ENCODE measurements at places on chromosomes 2 and 18.

GRCh38 chr2:134148172-134148571 is 105.7 kb upstream of the MGAT5 start:
- DNase-seq, result no peak

DNA sequence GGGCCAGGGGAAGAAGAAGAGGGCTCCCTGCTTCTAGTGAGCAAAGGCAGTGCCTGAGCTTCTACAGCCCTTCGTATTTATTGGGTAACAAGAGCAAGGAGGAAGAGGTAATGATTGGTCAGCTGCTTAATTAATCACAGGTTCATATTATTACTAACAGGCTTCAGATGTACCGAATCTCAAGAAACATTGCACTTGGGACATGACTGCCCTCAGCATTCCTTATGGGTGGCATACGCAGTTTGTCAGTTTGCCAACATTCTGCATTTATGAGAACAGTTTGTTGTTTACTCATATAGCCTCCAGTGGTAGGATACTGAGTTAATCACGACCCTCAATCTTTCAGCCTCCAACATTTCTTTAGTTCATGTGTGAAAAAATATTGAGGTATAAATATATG is 84.5 kb downstream of the HIBCH start:
- DNase-seq, result no peak

DNA sequence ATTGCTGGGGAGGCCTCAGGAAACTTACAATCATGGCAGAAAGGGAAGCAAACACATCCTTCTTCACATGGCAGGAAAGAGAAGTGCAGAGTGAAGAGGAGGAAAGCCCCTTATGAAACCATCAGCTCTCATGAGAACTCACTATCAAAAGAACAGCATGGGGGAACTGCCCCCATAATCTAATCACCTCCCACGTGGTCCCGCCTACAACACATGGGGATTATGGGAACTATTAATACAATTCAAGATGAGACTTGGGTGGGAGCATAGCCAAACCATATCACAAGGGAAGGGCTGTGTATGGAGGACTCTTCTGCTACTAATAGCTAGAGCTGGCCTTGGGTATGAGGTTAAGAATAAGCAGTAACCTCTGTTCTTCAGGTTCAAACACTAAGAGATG is 8.8 kb upstream of the SETBP1 start:
- no peak for DNase-seq

DNA sequence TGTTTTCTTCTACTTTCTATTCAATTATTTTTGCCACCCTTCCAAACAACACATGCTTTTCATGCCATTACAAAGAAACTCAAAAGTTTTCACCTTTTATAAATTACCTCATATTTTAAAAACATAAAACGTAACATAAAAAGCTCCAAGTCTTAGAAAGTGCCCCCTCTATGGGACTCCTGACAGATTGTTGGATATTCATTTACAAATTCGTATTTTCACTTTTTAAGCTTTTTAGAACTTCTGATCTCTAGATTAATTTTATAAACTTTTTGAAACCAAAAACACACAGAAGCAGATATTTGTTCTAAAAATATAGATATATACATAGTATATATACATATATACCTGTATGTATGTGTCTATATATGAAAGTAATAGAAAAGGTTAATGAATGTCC is 1.5 kb downstream of the COL5A2 start:
- DNase-seq, result no peak

- DNase-seq, result no peak
Measured at GRCh38 chr2:98385050-98385699, 38.9 kb downstream of the CNGA3 start.

GRCh38 chr2:232225895-232226294 is 152.7 kb upstream of the ALPP start:
- no peak for DNase-seq

DNA sequence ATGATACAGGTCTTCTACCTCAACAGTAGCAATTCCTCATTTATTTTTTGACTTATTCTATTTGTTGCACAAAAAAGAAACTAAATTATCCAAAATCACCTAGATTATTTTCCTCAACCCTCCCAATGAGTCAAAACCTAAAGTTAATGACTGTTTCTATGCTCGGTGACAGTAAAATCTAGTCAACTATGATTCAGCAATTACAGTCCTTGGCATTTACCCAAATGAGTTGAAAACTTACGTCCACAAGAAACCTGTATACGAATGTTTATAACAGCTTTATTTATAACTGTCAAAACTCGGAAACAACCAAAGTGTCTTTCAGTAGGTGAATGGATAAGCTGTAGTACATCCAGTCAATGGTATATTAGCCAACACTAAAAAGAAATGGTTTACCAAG is 439.3 kb downstream of the CBLN2 start:
- DNase-seq, result no peak

DNA sequence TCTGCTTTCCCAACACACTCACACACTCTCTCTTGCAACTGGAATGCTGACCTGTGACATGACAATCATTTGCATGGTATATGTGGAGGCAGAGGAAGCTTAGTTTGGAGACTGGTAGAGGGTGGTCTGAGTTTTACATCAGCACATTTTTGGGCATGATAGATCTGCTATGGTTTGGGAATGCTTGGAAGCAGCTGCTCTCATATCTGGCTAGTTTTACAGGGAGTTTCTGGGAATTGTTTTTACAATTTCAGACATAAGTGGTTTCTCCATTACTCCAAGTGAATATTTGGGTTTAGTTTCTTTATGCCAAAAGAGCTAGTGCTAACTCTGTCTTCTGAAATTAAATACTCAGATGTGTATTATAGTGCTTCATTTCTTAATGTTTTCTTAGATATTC is 977.6 kb downstream of the SUCLG1 start:
- no peak for DNase-seq

- no peak for DNase-seq
Measured at GRCh38 chr2:45945302-45945717, 293.8 kb downstream of the PRKCE start.

- no peak for DNase-seq
Measured at GRCh38 chr2:223897669-223898330, 47.3 kb downstream of the WDFY1 start.

- DNase-seq, result no peak
Measured at GRCh38 chr2:96789245-96789617, 26.8 kb upstream of the CNNM3 start.

- DNase-seq, result no peak
Measured at GRCh38 chr2:287911-288757, at the start of gene ALKAL2. TSS of gene ALKAL2 (minus strand) at chr2:288091. CDS start at chr2:287835, 256 bp downstream.

DNA sequence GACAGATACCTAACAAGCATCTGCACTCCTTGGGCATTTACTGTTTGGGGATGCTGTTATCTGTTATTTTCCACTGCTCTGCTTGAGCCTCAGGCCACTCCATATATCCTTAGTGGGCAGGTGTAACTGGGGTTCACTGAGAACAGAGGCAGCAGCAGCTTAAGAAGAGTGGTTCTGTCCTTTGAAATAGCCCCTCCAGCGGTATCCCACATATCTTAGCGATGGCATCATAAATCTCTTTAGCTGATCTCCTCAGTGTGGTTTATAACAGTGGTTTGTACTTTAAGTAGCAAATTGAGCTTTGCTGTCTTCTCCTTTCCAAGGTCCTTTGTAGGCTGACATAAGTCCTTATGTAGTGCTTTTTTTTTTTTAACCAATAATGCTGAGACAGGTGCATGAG is 79.7 kb upstream of the RPRM start:
- no peak for DNase-seq

- DNase-seq, result no peak
Measured at GRCh38 chr2:59383473-59383872, 1142.3 kb upstream of the FANCL start.

DNA sequence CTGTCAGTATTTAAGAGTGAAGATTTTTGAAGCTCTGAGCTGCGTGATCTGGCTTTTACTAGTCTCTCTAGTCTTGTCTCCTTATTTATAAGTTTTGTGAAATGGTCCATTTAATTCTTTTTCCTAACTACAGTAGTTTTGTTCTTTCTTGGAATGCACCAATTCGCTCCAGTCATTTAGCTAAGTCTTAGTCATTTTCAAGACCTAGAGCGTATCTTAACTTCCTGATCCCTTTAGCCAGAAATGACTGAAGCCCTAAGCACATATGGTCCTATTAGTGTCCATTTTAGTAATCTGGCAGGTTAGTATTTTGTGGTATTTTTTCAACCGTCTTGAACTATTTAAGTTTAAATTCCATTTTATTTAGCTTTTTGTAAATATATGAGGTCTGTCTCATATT is 3.6 kb downstream of the BIRC6 start:
- no peak for DNase-seq

GRCh38 chr2:28228434-28228995 is 164.1 kb upstream of the FOSL2 start:
- DNase-seq, result no peak

DNA sequence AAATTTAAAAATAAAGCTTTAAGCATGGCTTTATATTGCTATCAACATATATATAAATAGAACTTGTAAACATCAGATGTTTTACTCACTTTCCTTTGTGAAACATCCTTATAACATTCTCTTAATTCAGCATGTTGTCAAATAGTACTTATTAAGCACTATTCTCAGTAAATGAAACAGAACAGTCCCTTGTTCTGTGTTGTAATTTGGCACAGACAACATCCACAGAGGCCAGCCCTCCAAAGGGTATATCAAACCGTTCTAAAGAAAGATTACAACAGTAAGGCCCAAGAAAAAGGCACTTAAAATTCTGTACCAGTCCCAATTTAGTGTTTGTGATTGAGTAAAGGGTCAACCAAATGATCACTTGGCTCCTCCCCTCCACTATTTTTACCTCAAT is 46.0 kb downstream of the GAREM1 start:
- DNase-seq, result no peak

GRCh38 chr2:217091531-217091930 is 231.7 kb upstream of the TNP1 start:
- DNase-seq, result no peak

GRCh38 chr2:118710481-118710880 is 137.0 kb downstream of the EN1 start:
- no peak for DNase-seq

DNA sequence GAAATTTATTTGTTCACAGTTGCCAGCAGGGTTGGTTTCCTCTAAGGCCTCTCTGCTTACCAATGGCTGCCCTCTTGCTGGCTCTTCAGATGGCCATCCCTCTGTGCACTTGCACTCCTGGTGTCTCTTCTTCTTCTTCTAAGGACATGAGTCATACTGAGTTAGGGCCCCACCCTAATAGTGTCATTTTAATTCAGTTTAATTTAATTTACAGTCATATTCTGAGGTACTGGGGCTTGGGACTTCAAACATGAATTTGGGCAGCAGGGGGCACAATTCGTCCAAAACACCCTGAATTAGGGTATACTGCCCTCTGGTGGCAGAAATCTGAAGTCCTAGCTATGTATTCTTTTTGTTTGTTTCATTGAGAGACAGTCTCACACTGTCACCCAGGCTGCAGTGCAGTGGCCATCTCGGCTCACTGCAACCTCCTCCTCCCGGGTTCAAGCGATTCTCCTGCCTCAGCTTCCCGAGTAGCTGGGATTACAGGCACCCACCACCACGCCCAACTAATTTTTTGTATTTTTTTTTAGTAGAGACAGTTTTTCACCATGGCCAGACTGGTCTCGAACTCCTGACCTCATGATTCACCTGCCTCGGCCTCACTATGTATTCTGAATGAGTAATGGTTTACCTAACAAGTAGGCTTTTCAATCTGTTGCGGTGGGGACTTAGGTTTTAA is 19.8 kb downstream of the SLC4A1AP start:
- no peak for DNase-seq

DNA sequence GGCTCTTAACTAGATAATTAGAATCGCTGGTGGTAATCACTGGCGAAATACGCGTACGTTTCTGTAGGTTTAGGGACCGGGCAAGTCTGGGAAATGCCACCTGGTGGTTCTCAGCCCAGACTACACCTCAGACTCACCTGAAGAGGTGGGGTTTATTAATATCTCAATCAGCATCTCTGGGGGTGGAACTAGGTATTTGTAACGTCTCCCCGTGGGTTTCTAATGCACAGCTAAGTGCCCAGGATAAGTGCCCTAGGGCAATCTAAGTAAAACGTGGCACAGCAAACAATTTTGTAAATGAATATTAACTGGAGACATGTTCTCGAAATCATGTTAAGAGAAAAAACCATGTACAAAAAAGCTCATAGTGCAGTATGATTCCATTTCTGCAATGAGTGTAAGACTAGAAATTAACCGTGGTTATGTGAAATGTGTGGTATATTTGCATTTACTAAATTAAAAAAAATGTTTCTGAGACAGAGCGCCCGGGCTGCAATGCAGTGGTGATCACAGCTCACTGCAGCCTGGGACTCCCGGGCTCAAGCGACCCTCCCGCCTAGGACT is 760 bp upstream of the CNOT11 start:
- no peak for DNase-seq

GRCh38 chr18:3960142-3960541 is 495.0 kb downstream of the DLGAP1 start:
- DNase-seq, result no peak

- no peak for DNase-seq
Measured at GRCh38 chr2:68506170-68506569, 38.8 kb downstream of the APLF start.

- DNase-seq, result no peak
Measured at GRCh38 chr2:59744436-59744835, 809.0 kb downstream of the BCL11A start.

DNA sequence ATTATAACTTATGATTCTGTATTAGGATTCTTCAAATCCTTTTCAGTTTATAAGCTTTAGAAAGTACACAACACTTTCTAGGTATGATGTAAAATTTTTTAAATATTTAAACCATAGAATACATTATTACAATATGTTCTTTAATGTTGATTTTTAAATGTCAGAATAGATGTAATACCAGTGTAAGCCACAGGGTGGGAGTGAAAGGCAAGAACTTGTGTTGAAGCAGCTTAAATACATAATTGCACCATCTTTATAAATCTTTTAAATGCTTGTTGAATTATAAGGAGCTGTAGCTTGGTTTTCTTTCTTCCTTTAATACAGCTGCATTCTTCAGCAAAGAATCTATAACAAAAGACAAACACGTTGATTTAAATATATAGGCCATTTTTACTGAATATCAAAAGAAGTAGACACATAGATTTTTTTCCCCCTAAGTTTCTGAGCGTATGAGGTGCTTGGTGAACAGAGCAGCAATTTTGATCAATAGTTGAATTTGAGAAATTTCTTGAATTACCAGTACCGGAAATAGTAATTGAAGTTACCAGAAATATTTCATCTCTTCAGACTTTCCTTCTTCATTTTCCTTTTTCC is 63.0 kb downstream of the TANK start:
- DNase-seq, result no peak

- no peak for DNase-seq
Measured at GRCh38 chr2:84896567-84896966, 8.9 kb upstream of the TMSB10 start.

DNA sequence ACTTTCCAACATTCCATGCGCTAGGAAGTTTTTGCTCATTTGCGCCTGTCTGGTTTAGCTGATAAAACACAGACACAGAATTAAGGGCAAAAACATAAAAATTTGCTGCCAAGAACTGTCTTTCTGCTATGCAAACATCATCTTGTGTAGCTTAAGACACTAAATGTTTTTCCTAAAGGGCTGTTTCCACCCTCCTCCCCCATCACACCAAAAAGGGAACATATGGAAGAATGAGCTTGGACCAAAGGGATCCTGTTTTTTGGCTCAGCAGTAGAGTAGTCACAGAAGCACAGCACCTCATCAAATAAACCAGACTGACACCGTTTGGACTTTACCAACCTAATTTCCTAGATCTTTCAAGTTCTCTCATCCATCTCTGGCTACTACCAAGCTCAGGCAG is 210.1 kb downstream of the ZNF521 start:
- DNase-seq, result no peak

Data from RWPE2 (cell line).